Activated T-helper 2 cell treated with anti-CD3 and anti-CD28 coated beads, Interferon-gamma antibody, Interleukin-2, Interleukin-4, amounts not matched to agents 10 μg/mL and 5 μg/mL and 100 μg/mL, durations not matched to agents 14 hours and 24 hours and 36 hours (primary cell): ENCODE measurements at places on chromosomes 4 and X. TPM values are rescaled to one million over a fixed set of nuclear protein-coding genes. Genes with fewer than 3 reads are reported as not detected.

- DNase-seq: no peak
Observed at GRCh38 chr4:93351846-93352245, 476.7 kb upstream of the ATOH1 start.

The DCLK2 gene
- total RNA-seq: 0.14 and 0.21 TPM in 2 replicates

- DNase-seq: no peak
Observed at GRCh38 chr4:182643801-182644682, 273.1 kb downstream of the DCTD start.

DNA sequence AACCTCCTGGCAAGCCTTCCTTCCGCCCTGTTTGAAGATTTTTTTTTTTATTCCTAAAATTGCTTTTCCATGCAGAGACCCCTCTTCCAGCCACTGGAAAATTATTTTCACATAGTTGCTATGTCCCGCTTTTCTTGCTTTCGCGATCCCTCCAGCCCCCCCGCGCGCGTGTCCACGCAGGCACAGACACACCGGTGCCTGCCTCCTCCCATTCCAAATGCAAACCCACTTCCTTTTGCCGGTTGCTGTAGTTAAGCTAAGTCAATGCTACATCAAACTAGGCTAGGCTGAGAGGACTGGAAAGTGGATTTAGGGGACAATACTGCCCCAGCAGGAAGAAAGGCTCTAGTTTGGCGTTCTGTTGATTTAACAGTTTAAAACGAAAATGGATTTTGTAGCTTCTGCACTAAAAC is 111.0 kb downstream of the DHX15 start:
- DNase-seq: no peak

- DNase-seq: peak; percentile 36
Observed at GRCh38 chrX:153726286-153727122, 1.8 kb downstream of the ABCD1 start.

GRCh38 chrX:153430796-153431195 is 15.1 kb downstream of the TREX2 start:
- DNase-seq: no peak

DNA sequence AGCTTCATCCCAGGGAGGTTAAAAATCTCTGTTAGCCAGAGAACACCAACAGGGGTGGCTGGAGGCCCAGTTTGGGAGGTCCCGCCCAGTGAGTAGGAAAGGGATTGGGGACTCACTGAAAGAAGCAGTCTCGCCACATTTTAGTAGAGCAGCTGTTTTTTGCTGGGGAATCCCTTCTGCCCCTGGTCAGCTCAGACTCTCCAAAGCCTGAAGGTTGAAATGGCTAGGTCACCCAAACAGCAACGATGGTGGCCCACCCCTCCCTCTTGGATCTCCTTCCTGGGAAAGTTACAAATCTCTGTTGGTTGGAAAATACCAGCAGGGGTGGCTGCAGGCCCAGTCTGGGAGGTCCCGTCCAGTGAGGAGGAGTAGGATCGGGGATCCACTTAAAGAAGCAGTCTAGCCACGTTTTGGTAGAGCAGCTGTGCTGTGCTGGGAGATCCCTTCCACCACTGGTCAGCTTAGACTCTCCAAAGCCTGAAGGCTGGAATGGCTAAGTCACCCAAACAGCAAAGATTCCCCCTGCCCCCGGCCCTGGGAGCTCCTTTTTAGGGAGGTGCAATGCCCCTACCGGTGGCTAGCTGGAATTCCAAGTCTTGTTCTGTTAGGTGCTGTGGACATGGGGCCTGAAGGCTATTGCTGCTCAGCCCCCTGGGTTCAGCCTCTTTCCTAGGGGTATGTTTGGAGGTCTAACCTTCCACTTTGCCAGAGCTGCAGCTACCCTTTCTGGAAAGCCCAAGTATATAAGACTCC is 40.0 kb upstream of the TEX13A start:
- no peak for DNase-seq

DNA sequence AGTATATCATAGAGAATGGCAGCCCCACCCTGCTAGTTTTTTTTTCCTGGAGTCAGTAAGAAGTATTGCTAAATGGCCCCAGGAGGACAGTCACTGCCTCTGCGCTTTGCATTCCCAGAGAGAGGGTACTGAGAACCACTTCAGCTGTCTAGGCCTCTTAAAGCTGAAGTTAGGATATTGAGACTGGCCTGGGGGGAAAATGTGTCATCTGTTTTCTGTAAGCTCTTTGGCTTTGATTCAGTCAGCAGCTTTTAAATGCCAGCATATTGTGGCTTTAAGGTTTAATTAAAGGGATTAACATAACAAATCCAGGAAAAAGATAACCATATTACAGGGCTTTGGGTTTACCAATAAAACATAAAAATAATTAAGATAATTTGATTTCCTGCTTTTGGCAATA is 852.0 kb downstream of the PCDH18 start:
- no peak for DNase-seq

The DCHS2 gene
- total RNA-seq: not detected in 2 replicates

GRCh38 chr4:123361195-123361861 is 35.3 kb upstream of the SPRY1 start:
- no peak for DNase-seq

- no peak for DNase-seq
Observed at GRCh38 chr4:36111172-36111571, 133.1 kb downstream of the ARAP2 start.

DNA sequence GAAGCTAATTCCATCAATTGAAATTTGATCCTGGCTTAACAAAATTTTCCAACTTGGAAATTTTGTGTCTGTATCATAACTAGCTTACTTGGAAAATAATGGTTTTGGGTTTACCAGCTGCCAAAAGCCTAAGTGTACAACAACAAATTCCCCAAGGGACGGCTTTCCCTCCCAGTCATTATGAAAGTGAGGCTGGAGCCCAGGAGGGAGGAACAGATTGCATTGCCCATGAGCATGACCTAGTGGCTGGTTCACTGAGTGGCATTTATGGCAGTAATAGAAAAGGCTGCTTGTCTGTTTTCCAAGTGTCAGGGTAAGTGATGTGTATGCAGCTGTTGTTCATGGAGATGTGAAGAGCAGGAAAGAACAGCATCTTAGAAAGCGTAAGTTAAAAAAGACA is 70.8 kb upstream of the HHIP start:
- no peak for DNase-seq

The HERC5 gene
- total RNA-seq: 8.4 and 10.2 TPM in 2 replicates

DNA sequence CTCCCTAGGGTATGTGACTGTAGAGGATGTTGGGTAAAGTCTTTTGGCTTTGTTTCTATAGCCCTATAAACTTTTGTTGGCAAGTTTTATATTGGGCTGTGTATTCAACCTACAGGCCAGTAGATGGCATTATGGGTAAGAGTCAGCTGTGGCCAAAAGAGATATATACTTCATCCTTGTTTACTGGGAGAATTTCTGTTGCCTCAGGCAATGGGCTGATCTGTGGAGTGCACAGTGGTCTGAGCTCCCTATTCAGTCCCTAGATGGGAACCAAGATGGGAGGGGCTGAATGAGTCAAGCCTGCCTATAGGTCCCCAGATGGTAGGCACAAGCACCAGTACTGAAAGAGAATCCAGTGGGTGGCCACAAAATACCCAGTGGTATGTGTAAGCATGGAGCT is 580.6 kb downstream of the EPHA5 start:
- DNase-seq: no peak

DNA sequence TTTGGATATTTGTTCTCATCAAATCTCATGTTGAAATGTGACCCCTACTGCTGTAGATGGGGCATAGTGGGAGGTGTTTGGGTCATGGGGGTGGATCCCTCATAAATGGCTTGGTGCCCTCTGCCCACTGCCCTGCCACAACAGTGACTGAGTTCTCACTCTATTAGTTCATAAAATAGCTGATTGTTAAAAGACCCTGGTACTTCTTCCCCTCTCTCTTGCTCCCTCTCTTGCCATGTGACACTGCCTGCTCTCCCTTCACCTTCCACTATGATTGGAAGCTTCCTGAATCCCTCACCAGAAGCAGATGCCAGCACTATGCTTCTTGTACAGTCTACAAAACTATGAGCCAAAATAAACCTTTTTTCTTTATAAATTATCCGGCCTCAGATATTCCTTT is 182.2 kb downstream of the CAMK2D start:
- DNase-seq: no peak

DNA sequence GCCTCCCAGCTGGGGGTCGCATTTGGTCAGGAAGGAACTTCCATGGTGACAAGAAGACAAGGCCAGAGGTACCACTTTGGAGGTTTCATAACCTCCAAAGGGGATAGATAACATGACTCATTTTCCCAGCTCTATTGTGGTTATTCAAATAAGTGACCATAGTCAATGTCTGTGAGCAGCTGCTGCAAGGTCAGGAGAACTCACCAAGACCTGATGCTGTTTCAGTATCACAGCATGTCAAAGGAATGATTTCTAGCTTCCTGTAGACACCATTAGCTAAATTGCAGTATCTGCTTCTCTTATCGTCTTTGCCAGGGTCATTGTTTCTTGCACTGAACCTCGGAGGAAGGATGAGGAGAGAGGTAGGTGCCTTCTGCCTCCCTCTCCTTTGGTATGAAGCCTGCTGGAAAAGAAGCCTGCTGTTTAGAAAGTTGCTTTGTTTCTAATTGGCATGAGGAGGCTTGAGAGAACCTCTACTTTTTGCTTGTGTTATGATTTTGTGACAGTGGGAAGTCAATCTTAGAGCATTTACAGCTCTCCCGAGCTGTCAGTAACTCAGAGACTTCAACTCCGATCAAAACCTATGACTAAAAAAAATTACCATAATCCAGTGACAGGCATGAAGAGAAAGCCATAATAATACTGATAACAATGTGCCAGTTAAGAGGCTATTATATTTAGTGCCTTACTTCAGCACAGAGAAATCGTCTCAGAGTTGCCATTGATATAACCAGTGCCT is 38.0 kb upstream of the GATB start:
- DNase-seq: no peak

GRCh38 chr4:211033-211511 is 86.8 kb downstream of the ZNF718 start:
- no peak for DNase-seq

DNA sequence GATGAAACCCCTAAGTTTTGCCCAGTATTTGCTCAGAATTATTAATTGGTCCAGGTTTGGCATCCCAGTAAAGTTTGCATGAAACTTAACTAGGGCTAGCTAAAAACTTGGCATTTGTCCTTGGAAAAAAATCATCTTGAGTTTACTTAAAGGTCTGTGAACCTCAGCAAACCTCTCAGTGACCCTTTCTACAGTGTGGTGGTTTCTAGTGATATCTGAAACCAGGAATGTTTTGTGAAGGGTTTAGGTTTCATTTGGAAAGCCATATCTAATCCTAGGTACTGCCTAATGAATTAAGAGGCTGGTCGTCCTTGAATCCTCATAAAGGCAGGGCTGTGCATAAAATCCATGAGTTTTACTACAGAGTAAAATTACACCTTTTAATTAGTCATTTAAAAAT is 218.5 kb upstream of the ANKRD50 start:
- no peak for DNase-seq

The ATP5ME gene
- 208 and 235 TPM in 2 replicates for total RNA-seq

GRCh38 chr4:40231316-40231863 is 34.6 kb downstream of the RHOH start:
- DNase-seq: no peak

DNA sequence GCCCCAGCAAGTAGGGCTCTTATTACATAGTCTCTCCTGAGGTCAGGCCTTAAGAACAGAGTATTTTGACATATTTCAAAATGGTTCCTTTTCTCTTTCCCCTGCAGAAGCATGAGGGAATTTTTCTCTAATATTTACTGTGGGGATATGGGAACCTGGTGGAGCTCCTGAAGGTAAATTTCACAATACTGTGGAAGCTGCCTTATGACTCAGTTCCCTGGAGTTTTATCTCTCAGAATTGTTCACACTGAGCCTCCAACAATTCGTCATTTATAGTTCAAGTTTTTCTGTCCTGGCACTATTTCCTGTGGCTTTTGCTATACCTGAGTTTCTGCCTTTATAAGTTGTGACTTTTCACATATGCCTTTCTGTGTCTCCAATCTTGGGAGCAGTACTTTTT is 607.2 kb upstream of the NDST4 start:
- no peak for DNase-seq

GRCh38 chr4:72631296-72631695 is 62.3 kb upstream of the ADAMTS3 start:
- no peak for DNase-seq
